Lung (tissue), 17 donors: ENCODE measurements at places on chromosomes 5 and 9. TPM values are rescaled to one million over a fixed set of nuclear protein-coding genes. Genes with fewer than 3 reads are reported as not detected.
A peak's percentile ranks its signal among the peaks of the same experiment; 100 is the strongest.

DNA sequence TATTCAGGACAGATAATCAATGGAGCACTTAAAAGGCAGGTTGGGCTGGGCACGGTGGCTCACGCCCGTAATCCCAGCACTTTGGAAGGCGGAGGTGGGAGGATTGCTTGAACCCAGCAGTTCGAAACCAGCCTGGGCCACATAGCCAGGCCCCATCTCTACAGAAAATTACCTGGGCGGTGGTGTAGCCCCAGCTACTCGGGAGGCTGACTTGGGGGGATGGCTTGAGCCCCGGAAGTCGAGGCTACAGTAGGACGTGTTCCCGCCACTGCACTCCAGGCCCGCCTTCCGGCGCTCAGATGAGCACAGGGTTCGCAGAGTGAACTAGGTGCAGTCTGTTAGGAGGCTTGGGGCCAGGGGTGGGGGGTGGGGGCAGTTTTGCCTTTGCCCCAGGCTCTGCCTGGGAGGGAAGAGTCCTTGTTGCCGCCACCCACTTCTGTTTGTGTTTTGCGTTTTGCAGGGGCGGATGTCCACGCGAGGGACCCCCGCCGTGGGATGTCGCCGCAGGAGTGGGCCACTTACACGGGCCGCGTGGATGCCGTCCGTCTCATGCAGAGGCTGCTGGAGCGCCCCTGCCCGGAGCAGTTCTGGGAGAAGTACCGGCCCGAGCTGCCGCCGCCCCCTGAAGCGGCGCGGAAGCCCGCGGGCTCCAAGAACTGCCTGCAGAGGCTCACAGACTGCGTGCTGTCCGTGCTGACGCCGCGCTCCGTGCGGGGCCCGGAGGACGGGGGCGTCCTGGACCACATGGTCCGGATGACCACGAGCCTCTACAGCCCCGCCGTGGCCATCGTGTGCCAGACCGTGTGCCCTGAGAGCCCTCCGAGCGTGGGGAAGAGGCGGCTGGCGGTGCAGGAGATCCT lies 85.2 kb downstream of the ANKRD33B start:
- DNase-seq, result no peak

DNA sequence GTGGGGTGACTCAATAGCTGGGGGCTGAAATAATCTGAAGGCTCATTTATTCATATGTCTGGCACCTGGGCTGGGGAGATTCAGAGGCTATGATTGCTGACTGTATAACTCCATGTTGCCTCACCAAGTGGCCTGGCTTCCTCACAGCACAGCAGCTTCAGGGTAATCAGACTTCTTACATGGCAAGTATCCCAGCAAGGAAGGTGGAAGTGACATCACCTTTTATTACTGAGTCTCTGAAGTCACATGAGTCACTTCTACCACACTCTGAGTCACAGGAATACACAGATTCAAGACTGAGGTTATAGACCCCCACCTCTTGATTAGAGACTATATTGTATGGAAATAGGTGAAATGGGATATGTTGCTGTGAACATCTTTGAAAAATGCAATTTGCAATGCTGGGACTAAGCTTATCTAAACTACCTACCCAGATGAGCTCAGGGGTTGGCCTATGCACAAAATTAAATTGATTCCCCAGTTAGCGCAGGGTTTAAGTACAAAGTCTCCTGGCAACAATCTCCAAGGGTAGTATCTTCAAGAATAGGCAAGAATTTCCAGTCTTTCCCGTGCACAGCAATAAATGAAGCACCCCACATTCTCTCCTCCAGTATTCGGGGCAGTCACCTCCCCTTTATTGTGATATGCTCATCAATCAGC lies 553.1 kb downstream of the LRRC70 start:
- no peak for DNase-seq

GRCh38 chr9:12878351-12878978 lies 103.6 kb downstream of the LURAP1L start:
- no peak for DNase-seq

DNA sequence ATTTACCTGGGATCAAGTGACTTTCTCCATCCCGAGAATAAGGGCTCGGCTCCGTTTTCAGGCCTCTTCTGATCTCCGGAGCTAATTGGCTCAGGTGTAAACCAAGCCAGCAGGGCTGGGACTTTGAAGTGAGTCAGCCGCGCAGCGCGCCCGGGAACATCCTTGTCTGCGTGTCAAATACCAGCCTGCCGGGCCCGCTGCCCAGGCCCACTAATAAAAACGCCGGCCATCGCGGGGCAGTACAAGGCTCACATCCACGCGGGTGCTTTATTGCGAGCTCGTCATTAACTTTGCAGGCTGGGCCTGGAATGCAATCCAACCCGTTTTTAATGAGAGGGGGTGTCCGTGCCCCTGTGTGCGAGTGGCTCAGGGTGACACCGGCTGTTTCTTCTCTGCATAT lies 416.8 kb downstream of the IRX2 start:
- no peak for DNase-seq

DNA sequence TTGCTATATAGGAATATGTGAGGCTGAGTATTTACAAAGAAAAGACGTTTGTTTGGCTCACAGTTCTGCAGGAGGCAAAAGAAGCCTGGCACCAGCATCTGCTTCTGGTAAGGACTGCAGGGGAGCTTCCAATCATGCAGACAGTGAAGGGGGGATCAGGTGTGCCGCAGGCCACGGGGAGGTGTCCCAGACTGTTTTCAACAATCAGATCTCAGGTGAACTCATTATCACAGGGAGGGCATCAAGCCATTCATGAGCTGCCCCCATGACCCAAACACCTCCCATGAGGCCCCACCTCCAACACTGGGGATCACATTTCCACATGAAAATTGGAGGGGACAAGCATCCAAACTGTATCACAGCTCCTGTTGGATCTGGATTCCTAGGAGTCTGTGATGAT lies 30.4 kb upstream of the TRIM14 start:
- no peak for DNase-seq

GRCh38 chr9:127130661-127131538 lies 8.5 kb upstream of the ANGPTL2 start:
- DNase-seq, result peak; percentile 77

GRCh38 chr9:136934277-136934676 lies 10.3 kb downstream of the FBXW5 start:
- DNase-seq, result no peak

The IL5 gene
- not detected for total RNA-seq

DNA sequence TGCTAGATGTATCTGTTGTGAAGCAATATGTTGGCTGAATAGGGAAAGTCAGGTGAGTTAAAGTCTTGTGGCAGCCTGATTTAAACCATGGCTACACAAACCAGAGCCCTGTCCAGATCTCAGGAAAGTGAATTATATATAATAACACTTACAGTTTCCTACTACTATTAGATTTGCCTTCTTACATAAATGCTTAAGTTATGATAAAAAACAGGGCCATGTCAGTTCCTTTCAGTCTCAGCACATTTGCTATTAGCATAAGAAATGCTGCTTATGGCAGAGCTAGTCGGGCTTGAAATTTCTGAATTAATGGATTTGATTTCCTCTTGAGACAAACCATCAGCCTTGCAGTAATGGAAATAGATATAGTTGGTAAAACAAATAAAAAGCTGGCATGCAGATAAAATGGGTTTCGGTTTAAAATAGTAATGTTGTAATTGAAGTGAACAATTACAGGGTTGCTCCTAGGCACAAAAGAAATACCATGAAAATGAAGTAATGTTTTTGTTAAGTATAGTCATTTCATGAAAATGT lies 664.2 kb upstream of the ZNF608 start:
- DNase-seq, result no peak

DNA sequence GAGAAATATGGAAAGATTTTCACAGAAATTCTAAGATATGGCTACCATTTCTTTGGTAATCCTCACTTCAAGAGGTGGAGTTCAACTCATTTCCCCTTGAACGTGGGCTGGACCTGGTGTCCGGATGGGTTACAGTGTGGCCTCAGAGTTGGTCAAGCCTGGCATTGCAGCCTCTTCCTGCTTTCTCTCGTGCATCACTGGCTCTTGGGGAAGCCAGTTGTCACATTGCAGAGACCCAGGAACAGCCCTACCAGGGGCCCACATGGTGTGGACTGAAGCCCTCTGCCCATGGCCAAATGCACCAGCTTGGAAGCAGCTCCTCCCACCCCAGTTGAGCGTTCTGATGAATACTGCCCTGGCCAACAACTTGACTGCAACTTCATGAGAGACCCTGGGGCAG lies 47.7 kb upstream of the FCN1 start:
- DNase-seq, result no peak
